Activated naive CD4-positive, alpha-beta T cell treated with Interleukin-2 at 50 U/mL for 16 hours (primary cell): ENCODE measurements at places on chromosomes 1 and 21.
A peak's percentile ranks its signal among the peaks of the same experiment; 100 is the strongest.

DNA sequence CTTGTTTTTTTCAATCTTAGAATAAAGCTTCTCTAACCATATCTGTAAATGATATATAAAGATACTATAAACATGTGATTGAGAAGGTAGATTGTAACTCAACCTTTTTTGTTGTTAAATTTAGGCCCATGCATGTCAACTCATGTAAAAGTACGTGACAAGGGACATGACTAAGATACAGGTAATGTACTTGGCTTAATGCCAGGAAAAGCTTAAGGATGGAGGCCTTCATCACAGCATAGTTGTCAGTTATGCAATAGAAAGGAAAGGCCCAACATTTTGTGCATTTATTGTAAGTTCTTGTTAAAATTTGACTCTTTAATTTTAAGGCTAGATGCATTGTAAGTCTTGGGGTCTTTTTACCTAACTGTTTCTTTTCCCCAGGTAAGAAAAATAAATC, 305.1 kb downstream of the LTN1 start:
- DNase-seq, result no peak

- no peak for DNase-seq
These were observed 155.5 kb downstream of the CLIC6 start for GRCh38 chr21:34824314-34824713.

DNA sequence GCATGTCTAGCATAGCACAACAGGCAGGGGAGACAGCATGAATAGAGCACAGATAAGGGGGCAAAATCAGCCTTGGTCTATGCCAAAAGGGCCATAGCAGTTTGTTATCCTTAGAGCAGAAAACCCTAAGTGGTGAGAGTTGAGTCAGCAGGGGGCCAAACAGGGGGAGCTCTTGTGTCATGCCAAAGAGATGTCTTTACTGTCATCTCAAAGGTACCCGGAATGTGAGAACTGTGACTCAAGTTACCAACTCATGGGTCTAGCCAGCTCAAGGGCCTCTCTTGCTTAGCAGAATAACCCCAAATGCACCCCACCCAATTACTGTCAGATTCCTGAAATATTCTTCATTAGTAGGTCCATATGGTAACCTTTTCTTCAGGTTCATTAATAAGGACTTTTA, 45.9 kb upstream of the NRDC start:
- DNase-seq, result peak; percentile 3

DNA sequence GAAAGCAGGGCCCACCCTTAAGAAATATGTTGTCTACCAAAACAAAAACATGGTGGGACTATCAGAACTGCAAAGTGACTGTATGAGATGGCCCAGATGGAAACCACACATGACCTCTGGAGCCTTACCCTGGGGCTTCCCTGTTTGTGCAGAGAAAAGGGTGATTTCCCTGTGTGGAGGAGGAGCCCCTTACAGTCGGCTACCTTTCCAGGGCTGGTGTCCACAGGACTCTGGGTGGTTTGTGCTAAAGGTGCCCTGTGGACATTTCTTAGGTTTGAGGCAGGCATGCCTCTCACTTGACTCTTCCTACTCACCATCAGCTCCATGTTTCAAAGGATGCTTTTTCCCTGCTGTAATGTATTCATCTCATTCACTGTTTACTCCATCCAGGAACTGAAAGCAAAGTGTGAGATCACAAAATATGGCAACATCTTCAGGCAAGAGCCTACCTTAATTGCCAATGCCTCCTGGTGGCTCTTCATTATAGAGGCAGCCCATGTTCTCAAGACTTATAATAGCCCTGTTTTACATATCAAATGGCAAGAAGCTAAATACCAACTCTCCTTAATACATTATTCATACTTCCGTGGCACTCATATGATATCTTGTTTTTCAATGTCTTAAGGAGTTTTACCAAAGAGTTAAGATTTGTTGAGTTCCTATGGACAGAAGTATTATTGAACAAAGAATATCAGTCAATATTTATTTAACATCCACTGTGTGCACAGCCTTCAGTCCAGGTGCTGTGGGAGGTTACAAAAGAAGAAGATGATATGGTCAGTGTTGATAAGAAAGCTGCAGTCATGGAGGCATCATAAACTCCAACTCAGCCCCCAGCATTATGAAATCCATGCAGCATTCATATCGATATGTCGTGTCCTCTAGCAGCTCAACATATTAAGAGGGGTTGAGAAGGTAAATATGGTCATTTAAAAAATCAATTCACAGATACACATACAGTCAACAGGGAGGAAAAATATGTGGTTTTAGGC, 15.5 kb upstream of the TFF3 start:
- no peak for DNase-seq

GRCh38 chr1:205275916-205276688, 45.4 kb downstream of the NUAK2 start:
- no peak for DNase-seq

DNA sequence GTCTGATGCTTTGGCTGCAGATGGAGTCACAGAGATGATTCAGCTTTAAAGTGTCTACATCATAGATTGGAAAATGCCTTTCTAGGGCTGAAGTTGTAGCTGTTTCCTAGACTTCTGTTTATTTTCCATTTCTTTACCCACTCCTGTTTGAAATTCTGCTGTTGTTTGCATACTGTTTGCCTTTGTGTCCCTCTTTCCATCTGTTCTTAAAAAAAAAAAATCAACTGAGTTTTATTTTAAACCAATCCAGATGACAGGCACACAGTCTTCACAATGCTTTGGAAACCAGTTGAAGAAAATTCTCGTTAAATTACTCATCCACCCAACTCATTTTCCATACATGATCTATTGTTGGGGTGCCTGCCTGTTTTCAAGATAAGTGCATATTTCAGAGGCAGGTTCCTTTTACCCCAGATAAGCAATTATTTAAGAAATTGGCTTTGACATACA, 245.9 kb downstream of the DISC1 start:
- DNase-seq, result no peak

GRCh38 chr1:100708476-100709062, 11.0 kb upstream of the VCAM1 start:
- no peak for DNase-seq

- no peak for DNase-seq
These were observed 6.2 kb downstream of the NECTIN4 start for GRCh38 chr1:161082996-161083747.
